ENCODE measurements at places on chromosomes 4 and X. TPM values are rescaled to one million over a fixed set of nuclear protein-coding genes. Genes with fewer than 3 reads are reported as not detected.
A peak's percentile ranks its signal among the peaks of the same experiment; 100 is the strongest.

DNA sequence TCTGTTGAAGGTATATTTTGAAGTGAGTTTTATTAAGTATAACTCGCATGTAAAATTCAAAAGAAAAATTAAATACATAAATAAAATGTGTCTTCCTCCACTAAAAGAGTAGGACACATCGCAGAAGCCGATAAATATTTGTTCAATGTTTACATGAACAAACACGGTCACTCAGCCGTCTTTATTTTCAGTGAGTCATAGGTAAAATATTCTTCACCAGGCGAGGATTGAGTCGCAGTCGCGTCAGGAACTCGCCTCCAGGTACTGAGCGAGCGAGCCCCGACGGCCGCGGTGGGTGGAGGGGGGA lies 271 bp upstream of the FUNDC2 start:
- DNase-seq, result no peak

- DNase-seq, result no peak
These were observed 10.9 kb downstream of the GAB3 start for GRCh38 chrX:154739952-154740465.

DNA sequence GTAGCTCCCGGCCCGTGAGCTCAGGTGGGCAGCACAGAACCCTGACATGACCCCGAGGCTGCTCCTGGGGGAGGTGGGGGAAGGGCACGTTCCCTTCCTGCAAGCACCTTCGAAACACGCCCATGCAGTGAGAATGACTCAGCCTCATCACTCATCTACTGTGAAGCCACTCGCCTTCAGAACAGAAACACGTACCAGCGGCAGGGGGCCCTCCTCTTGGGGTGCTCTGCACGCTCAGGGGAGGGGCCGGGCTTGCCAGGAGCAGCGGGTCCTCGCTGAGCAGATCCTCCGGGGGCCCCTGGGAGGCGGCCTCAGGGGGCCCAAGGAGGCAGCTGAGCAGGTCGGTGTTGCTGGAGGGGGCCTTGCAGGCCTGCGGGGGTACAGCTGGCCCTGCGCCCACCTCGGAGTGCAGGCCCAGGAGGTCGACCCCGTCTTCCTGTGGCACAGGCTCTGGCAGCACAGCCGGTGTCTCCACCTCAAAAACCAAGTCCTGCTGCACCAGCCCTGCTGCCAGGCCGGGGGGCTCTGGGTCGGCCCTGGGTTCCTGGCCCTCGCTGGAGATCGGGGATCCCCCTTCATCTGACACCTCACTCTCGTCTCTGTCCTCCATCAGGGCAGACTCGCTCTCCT lies 40.9 kb upstream of the CPLX1 start:
- no peak for DNase-seq

DNA sequence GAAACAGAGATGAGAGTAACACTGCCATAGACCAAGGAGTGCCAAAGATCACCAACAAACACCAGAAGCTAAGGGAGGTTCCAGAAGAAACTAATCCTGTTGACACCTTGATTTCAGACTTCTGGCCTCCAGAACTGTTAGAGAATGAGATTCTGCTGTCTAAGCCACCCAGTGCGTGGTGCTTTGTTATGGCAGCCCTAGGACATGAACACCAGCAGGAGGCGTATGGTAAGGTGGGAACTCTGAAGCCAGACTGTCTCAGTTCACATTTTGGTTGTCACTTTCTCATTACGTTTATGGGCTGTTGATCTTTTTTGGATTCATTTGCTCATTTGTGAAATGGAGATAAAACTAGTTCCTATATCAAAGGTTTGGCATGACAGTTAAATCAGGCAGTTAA lies 142.9 kb downstream of the DCHS2 start:
- DNase-seq, result no peak

- no peak for DNase-seq
These were observed 102.3 kb downstream of the MID1 start for GRCh38 chrX:10518073-10518472.

DNA sequence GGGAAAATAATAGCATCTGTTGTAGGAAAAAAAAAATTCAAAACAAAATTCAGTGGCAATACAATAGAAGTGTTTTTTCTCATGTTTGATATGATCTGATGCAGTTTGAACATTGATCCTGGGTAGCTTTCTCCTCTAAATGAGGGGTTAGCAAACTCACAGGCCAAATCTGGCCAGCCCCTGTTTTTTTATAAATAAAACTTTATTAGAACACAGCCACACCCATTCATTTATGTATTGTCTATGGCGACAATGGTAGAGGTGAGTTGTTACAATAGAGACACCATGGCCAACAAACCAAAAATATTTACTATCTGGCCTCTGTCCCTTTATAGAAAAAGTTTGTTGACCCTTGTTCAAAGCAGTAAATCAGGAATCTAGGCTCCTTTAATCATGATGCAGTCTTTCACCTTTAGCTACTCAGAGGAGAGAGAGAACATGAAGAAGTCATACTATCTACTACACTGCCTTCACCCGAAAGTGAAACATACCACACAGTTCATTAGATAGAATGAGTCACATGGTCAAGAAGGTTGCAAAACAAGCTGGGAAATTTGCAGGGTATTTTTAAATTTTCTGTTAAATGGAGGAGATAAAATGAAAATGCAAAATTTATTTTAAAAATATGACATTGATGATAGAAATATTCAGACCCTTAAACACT lies 186.6 kb upstream of the MAOA start:
- DNase-seq, result no peak

DNA sequence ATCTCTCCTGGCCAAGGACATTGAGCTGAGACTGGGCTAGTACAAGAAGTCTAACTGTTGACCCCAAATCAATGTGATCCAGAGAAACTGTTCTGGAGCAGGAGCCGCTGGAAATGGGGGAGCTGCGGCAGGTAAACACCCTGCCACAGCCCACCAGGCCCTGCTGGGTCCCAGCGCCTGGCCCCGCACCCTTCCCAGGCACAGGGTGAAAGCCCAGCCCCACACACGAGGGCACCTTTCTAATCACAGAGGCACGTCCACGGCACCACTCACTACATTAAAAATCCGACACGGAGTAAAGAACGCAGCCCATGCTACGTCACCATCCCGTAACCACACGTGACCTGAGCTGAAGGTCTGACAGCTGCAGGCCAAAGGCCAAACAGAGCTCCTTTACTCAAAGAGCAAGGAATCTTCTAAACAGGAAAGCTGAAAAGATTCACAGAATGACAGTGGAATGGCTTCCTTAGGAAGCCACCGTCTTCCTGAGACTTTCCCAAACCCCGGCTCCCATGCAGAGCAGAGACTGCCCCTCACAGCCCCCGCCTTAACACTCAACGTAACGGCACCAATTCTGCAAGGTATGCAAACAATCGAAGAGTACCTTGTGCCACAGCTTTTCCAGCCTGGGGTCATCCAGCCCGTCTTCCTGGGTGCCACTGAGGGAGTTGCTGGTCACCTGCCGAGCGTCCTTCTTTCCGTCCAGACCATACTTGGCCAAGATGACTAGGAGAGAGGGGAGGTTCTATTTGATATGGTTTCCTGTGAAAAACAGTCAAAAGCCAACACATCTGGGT lies 12.6 kb downstream of the LRPAP1 start:
- no peak for DNase-seq

- DNase-seq, result no peak
These were observed 21.2 kb downstream of the FGFBP1 start for GRCh38 chr4:15917297-15917696.

GRCh38 chrX:139121616-139122286 lies 408.8 kb upstream of the F9 start:
- peak; percentile 3 for DNase-seq

GRCh38 chr4:149511558-149512298 lies 303.9 kb downstream of the IQCM start:
- DNase-seq, result no peak

DNA sequence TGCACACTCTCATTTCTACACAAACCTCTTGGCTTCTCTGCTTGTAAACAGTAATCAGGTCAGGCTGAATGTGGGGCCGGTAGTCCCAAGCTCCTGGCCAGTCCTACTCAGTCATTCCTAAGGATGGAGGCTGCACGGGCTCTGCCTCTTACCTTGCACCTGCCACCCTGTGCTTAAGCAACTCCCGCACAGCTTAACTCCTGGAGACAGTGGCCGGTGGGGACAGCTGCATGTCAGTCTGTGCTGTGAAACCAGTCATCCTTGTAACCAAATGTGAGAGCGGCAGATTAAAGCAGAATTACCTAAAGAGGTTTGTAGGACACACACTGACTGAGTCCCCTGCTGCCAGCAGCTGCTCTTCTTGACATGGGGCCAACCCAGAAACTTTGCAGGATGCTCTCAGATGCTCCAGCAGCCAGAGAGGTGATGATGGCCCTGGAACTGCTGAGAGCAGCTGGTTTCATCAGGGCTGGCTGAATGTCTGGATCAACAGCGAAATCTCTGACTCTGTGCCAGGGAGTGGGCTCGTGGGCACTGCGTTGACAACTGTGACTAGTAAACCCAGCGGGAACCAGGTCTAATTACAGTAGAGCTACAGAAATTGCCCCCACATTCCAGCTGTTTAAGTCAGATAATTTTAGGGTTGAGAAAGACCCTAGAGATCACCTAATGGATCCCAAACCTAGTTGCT lies 123.7 kb downstream of the ANAPC4 start:
- peak; percentile 38 for DNase-seq

- DNase-seq, result no peak
These were observed 55.3 kb downstream of the EGF start for GRCh38 chr4:109967798-109968520.

- DNase-seq, result no peak
These were observed 110.1 kb upstream of the VEGFC start for GRCh38 chr4:176902710-176903323.

GRCh38 chrX:23901805-23902204 lies 5.9 kb downstream of the APOO start:
- DNase-seq, result peak; percentile 88

- no peak for DNase-seq
These were observed 104.6 kb downstream of the TNIP2 start for GRCh38 chr4:2651546-2651945.

GRCh38 chr4:142380052-142380602 lies 466.0 kb downstream of the INPP4B start:
- DNase-seq, result no peak

DNA sequence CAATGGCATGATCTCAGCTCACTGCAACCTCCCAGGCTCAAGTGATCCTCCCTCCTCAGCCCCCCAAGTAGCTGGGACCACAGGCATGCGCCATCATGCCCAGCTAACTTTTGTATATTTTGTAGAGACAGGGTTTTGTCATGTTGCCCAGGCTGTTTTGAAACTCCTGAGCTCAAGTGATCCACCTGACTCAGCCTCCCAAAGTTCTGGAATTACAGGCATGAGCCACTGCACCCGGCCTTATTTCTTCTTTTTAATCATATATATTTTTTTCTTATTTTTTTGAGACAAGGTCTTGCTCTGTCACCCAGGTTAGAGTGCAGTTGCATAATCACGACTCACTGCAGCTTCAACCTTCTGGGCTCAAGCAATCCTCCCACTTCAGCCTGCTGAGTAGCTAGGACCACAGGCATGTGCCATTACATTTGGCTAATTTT lies 184.0 kb downstream of the TSPAN5 start:
- no peak for DNase-seq

HPRT1 gene
- 20.9 TPM for total RNA-seq

NLRP2B gene
- total RNA-seq, result not detected

NXF2B gene
- 2.2 TPM for total RNA-seq

UCP1 gene
- total RNA-seq, result 0.28 TPM

USP17L30 gene
- total RNA-seq, result not detected

SOD3 gene
- 1.6 TPM for total RNA-seq

EREG gene
- not detected for total RNA-seq

TMEM31 gene
- total RNA-seq, result not detected

HTN3 gene
- not detected for total RNA-seq

PDZD4 gene
- 5.2 TPM for total RNA-seq

NXF3 gene
- total RNA-seq, result not detected

HHIP gene
- total RNA-seq, result not detected

TMEM175 gene
- 10.1 TPM for total RNA-seq

Measured in neural progenitor cell (in vitro differentiated cells).